ENCODE measurements at places on chromosomes 6 and 20. TPM values are rescaled to one million over a fixed set of nuclear protein-coding genes. Genes with fewer than 3 reads are reported as not detected.

DNA sequence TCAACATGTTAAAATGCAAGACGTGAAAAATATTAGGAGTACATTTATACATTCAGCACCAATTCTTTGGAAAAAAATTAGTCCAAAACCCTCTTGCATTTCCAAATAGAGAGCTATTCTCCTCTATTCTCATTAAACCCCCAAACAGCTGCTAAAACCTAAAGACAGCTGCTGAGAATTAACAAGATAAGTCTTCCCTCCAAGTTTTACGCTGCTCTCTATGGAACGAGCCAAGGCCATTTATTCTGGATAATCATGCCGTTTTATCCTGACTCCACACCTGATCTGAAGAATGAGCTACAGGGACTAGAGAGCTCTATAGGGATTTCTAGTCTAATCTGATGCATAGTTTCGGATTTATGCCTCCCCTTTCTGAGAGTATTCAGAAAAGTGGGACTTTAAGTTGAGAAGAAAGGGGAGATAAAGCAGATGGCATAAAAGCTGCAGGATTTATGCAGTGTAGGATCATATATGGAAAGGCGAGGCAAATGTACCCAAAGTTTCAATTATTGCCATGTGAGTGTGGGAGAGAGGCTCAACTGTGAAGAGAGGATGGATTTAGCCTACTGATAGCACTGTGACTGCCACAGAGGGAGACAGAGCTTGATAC, 64.7 kb upstream of the HS3ST5 start:
- DNase-seq, result no peak

The SLC22A3 gene
- 1.3 TPM for total RNA-seq

DNA sequence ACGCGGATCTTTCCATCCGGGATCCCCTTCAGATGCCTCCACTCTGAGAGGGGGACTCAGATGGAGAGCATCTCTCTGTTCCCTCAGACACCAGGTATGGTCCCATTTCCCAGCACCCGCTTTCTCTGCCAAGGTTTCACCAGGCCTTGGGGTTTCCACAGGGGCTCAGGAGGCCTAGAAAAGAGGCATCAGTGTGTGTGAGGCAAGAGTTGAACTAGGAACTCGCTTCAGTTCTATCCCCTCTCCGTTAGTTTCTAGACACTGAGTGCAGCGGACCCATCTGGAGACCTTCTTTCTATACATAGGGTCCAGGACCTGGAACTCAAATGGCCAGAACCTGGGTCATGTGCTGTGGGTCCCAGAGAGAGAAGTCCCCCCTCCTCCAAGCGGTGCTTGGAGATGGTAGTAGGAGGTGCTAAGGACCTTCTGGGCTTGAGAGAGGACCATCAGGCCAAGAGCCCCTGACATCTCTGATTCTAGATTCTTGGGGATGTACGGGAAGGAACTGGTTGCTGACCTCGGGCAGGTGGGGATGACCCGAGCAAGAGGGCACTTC, 2.1 kb downstream of the SLC12A5 start:
- no peak for DNase-seq

GRCh38 chr6:7656355-7656754, 66.4 kb downstream of the SNRNP48 start:
- no peak for DNase-seq

GRCh38 chr20:7031222-7031621, 263.7 kb downstream of the BMP2 start:
- DNase-seq, result peak; percentile 4

GRCh38 chr20:50343490-50344179, 153.0 kb downstream of the CEBPB start:
- DNase-seq, result no peak
